CD4-positive, alpha-beta T cell treated with Interferon alpha-2 for 1 hour (primary cell): ENCODE measurements at places on chromosomes 13 and 19.

DNA sequence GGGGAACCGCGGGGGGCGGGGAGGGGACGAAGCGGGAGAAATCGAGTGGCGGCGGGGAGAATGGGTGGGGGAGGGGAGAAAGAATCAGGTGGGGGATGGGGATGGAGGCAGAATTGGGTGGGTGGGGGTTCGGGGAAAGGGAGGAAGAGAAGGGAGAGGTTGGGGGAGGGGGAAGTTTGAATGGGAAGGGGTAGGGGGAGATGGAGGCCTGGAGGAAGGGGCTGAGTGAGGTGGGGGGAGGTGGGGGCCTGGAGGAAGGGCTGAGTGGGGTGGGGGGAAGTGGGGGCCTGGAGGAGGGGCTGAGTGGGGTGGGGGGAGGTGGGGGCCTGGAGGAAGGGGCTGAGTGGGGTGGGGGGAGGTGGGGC lies 403 bp upstream of the ADAMTS10 start:
- DNase-seq = no peak

DNA sequence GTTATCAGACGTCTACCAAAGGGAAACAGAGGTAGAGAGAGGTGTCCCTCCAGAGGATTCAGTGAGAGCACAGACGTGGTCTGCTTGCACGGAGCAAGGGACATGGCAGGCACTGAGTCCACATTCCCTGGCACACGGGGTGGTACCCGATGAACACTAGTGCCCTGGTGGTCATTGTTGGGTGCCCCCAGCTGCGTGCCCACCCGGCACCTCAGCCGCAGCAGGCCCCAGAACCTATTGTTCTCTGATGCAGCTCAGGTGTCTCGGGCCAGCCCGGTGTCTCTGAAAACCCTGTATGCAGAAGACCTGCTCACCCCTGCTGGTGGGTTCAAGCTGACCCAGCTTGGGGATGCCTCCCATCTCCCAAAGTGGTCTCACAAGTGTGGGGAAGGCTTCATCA lies 11.9 kb downstream of the SUGP1 start:
- DNase-seq = no peak

GRCh38 chr19:44822177-44822576 lies 13.3 kb downstream of the BCAM start:
- DNase-seq = no peak

- DNase-seq = no peak
Observed at GRCh38 chr19:51091895-51092873, 9.5 kb upstream of the KLK14 start.

DNA sequence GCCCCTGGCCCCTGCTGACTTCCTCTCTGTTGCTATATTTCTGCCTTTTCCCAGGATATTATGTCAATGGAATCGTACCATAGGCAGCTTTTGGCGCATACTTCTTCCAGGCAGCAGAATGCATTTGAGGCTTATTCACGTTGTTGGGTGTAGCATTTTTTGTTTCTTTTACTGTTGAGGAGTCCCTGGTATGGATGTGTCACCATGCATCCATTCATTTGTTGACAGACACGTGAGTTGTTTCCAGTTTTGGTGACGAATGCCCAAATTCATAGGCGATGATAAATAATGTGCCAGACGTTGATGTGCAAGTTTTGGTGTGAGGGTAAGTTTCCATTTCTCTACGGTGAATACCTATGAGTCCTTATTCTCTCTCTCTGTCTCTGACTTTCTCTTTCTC lies 5.0 kb downstream of the NFILZ start:
- DNase-seq = no peak

DNA sequence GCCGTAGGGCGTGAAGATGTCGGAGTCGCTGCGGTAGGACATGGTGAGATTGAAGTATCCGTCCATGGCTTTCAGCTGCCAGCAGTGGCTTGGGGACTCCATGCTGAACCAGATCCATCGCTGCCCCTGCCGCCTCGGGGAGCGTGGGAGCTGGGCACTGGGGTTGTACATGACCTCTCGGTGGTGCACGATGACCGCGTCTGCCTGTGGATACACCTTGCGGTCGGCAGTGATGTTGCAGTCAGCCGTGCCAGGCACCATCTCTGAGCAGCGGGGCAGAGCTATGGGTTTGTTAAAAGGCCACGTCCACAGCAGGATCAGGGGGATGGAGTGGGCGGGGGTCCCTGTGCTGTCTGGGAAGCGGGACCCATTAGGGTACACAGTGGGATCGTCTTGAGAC lies 7.4 kb downstream of the FUT6 start:
- no peak for DNase-seq

DNA sequence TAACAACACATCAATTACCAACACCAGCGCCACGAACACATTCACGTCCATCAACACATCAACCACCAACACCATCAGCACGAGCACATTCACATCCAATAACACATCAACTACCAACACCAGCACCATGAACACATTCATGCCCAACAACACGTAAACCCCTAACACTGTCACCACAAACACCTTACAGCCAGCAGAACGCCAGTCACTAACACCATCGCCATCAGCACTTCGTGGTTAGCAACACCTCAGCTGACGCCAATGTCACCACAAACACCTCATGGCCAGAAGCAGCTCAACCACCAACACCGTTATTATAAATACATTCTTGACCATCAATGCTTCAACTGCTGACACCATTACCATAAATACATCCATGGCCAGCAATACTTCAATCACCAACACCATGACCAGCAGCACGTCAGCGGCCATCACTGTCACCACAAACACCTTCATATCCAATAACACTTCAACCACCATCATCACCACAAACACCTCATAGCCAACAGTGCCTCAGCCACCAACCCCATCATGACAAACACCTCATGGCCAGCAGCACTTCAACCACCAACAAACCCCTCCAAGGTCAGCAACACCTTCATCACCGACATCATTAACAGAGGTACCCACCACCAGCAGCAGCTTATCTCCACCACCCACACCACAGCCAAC lies 9.4 kb downstream of the FCER2 start:
- peak; percentile 47 for DNase-seq

- DNase-seq = no peak
Observed at GRCh38 chr13:31786011-31786410, 46.7 kb downstream of the RXFP2 start.

GRCh38 chr19:4098493-4098892 lies 25.4 kb downstream of the MAP2K2 start:
- no peak for DNase-seq

GRCh38 chr13:77502104-77502720 lies 33.3 kb upstream of the SCEL start:
- DNase-seq = no peak

DNA sequence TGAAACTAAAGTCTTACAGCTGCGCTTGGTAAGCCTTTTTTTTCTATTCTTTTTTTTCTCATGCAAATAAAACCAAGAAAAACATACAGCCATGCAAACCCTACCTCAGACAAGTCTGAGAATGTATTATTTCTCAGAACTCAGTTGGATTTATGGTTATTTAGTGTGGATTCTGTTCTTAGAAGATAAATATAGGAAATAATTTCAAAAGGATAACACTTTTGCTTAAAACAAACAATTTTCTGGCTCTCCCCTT lies 40.7 kb upstream of the TNFSF11 start:
- no peak for DNase-seq

- DNase-seq = no peak
Observed at GRCh38 chr19:3638208-3639193, 11.9 kb upstream of the CACTIN start.

DNA sequence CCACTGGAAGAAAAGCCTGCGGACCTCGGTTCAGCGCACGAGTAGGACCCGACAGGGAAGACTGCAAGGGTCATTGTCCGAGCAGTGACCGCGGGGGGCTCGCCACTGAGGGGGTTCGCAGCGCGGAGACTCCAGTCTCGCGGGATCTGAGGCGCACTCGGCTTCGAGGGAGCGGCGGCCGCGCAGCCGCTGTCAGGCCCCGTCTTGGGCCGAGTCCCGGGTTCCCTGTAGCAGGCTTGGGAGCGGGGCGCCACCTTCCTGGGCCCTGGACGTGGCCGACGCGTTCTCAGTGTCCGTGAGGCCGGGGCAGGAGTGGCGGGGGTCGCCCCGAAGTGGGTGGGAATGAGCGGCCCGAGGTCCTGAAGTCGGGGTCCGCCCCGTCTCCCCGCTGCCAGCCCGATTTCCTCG lies 474 bp upstream of the FAM174C start:
- DNase-seq = no peak

- DNase-seq = no peak
Observed at GRCh38 chr13:26253262-26253786, 605 bp upstream of the CDK8 start.

GRCh38 chr19:4124638-4125037 lies 716 bp upstream of the MAP2K2 start:
- no peak for DNase-seq

DNA sequence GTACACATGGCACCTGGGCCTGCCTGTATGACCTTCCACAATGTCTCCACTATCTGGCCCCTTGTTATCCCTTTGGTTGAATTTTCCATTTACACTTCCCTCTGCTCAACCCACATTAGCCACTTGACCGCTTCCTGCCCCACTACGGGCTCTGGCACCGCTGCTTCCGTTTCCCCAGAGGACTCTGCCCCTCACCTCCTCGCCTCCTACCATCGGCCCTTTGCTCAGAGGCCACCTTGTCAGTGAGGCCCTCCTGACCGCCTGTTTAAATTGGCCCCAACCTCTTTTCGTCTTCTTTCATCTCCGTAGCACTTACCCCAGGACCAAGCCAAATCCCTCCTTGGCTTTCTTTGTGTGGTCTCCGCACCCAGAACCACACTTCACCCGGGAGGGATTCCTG lies 47.4 kb downstream of the SOX1 start:
- DNase-seq = no peak

- no peak for DNase-seq
Observed at GRCh38 chr19:5727453-5728050, 7.1 kb downstream of the CATSPERD start.

GRCh38 chr19:54482889-54483288 lies 9.8 kb upstream of the CDC42EP5 start:
- no peak for DNase-seq

DNA sequence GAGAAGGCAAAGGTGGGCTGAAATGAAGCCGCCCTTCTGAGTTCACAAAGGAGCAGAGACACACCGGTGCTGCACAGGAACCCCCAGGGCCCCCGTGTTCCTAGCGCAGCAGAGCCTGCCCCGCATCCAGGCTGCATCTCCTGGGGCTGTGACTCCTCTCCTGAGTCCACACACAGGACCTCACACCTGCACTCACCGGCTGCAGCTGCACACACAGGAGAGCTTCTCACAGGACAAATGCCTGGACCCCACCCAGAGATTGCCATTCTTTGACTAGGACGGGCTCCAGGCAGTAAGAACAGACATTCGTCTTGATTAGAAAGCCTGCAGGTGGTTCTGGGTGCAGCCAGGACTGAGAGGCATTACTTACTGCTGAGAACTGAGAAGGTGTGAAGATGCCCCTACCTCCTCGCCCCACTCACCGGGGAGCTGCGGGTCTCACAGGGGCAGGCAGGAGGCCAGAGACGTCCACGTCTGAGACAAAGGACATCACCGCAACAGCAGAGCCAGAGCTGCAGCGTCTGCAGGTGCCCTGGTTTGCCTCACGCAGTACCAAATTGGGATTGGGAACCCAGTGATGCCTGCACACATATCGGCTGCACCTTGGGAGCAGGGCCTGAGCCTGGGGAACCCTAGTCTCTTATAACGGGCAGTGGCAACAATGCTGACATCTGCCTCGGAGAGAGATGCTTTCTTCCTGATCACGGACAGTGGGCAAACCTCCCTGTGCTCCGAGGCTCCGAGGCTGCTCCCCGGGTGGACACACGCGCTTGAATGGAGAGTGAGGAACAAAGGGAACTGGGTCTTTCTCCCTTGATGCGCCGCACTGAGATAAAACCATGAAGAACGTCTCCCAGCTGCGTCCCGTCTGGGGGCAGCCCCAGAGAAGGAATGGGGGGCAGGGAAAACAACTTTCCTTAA lies 50.4 kb downstream of the RASA3 start:
- no peak for DNase-seq

GRCh38 chr19:40221858-40222619 lies 3.9 kb upstream of the TTC9B start:
- peak; percentile 89 for DNase-seq

DNA sequence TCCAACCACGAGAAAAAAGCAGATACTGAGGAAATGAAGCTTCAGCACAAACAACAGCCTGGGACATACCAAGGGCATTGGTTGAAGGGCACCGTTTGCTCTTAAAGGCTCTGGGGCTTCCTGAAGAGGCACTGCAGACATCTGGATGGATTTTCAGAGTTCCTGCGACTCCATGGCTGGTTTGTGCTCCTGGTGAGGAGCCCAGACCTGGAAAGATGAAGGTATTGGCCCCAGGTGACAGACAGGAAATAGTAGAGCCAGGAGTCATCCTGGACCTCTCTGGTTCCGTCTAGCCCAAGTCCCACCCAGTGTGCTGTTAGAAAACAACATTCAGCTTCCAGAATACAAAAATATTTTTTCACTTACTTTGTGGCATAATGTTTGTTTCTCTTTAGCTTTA lies 6.3 kb downstream of the IL17D start:
- no peak for DNase-seq

- DNase-seq = no peak
Observed at GRCh38 chr19:6800991-6801484, 28.5 kb downstream of the VAV1 start.
